ENCODE measurements at places on chromosomes 7 and 10. TPM values are rescaled to one million over a fixed set of nuclear protein-coding genes. Genes with fewer than 3 reads are reported as not detected.

GRCh38 chr7:75534727-75535307, 42.7 kb downstream of the SPDYE5 start:
- H3K4me3 ChIP-seq = no peak overlapping the region
- peaks cover 6% of the 10 kb centered on the region for H3K4me1 ChIP-seq
- H3K27me3 ChIP-seq = no peaks in the 10 kb centered on the region
- H3K36me3 ChIP-seq = no peaks in the 10 kb centered on the region

The PAX4 gene
- not detected for total RNA-seq

The VAX1 gene
- not detected for total RNA-seq

DNA sequence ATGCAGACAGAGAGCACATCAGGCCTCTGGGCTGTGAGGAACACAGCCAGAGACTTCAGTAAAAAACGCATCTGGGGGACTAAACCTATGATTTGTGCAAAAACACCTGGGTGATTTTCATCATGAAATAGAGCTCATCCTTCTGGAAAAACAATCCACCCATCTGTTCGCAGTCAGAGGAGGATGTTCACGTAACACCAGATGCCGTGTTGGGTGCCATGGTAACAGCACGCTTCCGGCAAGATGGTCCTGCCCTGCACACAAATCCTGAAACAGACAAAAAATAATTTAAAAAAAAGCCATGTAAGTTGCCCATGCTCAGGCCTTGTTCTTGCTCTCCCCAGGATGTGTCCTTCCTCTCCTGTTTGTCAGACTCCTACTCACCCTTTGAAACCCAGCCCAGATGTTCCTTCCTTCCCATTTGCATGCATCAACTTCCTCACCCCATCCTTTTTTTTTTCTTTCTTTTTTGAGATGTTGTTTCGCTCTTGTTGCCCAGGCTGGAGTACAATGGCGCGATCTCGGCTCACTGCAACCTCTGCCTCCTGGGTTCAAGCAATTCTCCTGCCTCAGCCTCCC, 28.3 kb upstream of the GNA12 start:
- DNase-seq = no peak
- no peaks in the 10 kb centered on the region for H3K27me3 ChIP-seq
- H3K4me1 ChIP-seq = peaks cover 39% of the 10 kb centered on the region
- no peak overlapping the region for H3K27ac ChIP-seq

DNA sequence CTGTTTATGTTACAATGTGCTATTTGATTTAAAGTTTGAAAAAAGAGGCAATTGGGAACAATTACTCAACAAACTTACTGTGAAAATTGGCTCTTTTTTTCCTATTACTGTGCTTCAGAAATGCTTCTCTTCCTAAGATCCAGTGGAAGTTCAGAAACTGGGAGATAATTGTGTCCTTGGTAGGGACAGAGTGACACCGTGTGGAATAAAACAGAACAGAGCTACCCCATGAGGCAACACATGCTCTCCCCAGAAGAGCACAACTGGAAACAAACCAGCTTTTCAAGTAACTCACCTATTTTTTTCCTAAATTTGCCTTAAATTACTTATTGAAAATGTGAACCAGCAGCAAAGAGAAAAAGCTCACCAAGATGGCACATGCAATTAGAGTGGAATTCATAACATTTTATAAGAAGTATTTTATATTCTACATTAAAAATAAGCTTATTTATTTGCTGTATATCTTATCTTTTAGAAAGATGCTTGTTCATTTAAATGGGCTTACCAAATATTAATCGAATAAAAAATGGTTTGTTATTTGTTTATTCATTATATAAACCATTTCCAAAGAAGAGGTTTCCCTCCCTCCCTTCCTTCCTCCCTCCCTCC, 346.1 kb upstream of the ANKRD30A start:
- H3K27ac ChIP-seq = no peak overlapping the region
- no peaks in the 10 kb centered on the region for H3K36me3 ChIP-seq
- no peaks in the 10 kb centered on the region for H3K27me3 ChIP-seq
- H3K4me3 ChIP-seq = no peak overlapping the region
- no peaks in the 10 kb centered on the region for H3K4me1 ChIP-seq

The BLNK gene
- not detected for total RNA-seq

DNA sequence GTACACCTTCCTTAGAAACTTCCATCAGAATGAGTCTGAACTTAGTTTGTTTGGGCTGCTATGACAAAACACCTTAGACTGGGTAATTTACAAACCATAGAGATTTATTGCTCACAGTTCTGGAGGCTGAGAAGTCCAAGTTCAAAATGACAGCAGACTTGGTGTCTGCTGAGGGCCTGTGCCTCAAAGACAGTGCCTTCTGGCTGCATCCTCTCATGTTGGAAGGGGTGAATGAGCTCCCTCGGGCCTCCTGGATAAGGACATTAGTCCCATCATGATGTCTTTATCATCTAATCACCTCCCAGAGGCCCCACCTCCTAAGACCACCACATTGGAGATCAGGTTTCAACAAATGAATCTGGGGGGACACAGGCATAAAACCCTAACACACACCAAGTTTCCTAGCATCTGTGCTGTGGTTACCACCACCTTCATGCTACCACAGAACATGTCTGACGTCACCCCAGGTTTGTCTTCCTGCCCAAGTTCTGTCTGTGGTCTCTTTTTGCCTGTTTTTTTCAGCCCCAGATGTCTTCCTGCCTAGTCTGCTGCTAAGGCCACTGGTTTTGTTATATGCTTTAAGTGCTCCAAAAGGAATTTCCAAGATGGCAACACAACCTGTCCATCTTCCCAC, 150.9 kb upstream of the COBL start:
- peaks cover 14% of the 10 kb centered on the region for H3K27me3 ChIP-seq
- no peaks in the 10 kb centered on the region for H3K36me3 ChIP-seq
- H3K4me1 ChIP-seq = peaks cover 5% of the 10 kb centered on the region
- no peak for DNase-seq

- no peak overlapping the region for H3K27ac ChIP-seq
- no peak overlapping the region for H3K4me3 ChIP-seq
- no peaks in the 10 kb centered on the region for H3K4me1 ChIP-seq
- peaks cover 11% of the 10 kb centered on the region for H3K27me3 ChIP-seq
- DNase-seq = no peak
These were observed 160.8 kb downstream of the LRMDA start for GRCh38 chr10:75592151-75592787.

The CCDC172 gene
- not detected for total RNA-seq

DNA sequence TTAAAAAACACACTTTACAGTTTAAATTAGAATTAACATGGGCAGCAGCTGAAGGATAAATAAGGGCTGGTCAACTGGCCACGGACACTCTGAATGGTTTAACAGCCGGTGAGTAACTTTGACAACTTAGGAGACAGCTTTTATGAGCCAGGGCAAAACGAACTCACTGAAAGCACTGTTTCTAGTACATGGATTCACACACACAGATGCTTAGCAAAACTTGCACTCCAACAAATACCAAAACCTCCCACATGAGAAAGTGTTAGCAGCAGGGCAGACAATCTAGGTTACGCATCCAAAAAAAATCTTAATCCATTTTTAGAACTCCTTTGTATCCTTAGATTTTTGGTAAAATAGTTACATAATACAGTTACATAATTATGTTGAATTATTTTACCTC, 486.4 kb downstream of the PHTF2 start:
- no peaks in the 10 kb centered on the region for H3K36me3 ChIP-seq
- no peak overlapping the region for H3K4me3 ChIP-seq
- no peak overlapping the region for H3K27ac ChIP-seq

The SPDYE8 gene
- total RNA-seq = not detected

The CDHR1 gene
- total RNA-seq = 0.75 TPM

The PHKG1 gene
- 3.0 TPM for total RNA-seq

The COL26A1 gene
- total RNA-seq = not detected

DNA sequence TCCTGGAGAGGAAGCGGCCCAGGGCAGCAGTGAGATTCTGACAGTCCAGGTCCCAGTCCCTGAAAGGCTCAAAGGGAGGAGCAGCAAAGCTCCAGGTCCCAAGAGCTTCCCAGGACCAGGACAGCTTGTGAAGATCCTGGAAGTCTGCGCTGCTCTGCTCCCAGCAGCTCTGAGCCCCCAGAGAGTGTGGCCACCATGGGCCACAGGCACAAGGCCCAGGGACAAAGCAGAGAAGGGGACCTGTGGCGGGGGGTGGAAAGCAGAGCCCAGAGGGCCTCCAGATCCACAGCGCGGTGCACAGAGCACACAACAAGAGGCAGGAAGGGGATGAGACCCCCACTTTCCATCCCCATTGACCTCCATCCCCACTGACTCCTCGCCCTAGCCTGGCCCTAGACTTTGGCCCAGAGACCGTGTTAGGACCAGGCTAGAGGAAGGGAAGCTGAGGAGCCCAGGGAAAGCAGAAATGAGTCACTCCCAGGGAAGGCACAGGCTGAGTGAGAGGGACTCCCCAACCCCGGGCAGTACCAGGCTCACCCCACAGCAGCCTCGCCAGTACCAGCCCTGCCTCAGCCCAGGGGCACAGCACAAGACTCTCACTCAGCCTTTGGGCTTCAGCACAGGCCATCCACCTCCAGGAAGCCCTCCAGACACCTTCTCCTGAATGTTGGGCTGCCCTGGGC, 75.5 kb downstream of the GRID1 start:
- DNase-seq = no peak
- no peak overlapping the region for H3K4me3 ChIP-seq
- H3K36me3 ChIP-seq = no peaks in the 10 kb centered on the region
- H3K4me1 ChIP-seq = no peaks in the 10 kb centered on the region
- no peak overlapping the region for H3K27ac ChIP-seq

- H3K27ac ChIP-seq = no peak overlapping the region
- H3K36me3 ChIP-seq = no peaks in the 10 kb centered on the region
- no peak for DNase-seq
- no peaks in the 10 kb centered on the region for H3K27me3 ChIP-seq
- H3K4me1 ChIP-seq = no peaks in the 10 kb centered on the region
These were observed 309.2 kb downstream of the GFRA1 start for GRCh38 chr10:115963848-115964247.

- H3K27me3 ChIP-seq = peaks cover 20% of the 10 kb centered on the region
- no peaks in the 10 kb centered on the region for H3K36me3 ChIP-seq
These were observed 81.6 kb downstream of the EVX1 start for GRCh38 chr7:27324246-27324645.

The SEMA3E gene
- not detected for total RNA-seq

DNA sequence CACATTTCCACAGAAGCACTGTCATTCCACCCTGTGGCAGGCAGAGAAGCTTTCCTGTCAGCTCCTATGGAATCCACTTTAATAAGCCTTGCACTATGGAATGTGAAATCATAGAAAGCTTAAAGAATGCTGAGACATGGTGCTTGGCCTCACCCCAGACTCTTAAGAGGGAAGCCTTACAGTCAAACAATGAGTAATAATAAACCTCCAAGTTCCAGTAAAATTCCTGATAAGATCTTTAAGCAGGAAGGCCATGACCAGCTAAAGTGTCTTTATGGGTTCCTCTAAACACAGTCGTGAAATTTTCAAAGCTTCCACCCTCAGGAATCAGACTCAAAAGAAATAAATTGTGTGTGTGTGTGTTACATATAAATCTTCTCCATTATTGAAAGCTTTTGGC, 11.9 kb upstream of the TEX36 start:
- H3K27me3 ChIP-seq = peaks cover 4% of the 10 kb centered on the region
- no peak overlapping the region for H3K4me3 ChIP-seq
- no peak overlapping the region for H3K27ac ChIP-seq
- no peaks in the 10 kb centered on the region for H3K36me3 ChIP-seq
- H3K4me1 ChIP-seq = no peaks in the 10 kb centered on the region

GRCh38 chr7:155490697-155491628, 33.0 kb downstream of the EN2 start:
- H3K36me3 ChIP-seq = no peaks in the 10 kb centered on the region
- H3K4me3 ChIP-seq = peak overlapping the region; percentile 52
- peak; percentile 56 for DNase-seq
- no peak overlapping the region for H3K27ac ChIP-seq
- peaks cover 29% of the 10 kb centered on the region for H3K27me3 ChIP-seq

The SLC29A4 gene
- total RNA-seq = 0.56 TPM

- peak overlapping the region; percentile 12 for H3K4me3 ChIP-seq
- no peak overlapping the region for H3K27ac ChIP-seq
- no peaks in the 10 kb centered on the region for H3K36me3 ChIP-seq
These were observed 56.4 kb upstream of the GNAI1 start for GRCh38 chr7:80078159-80078731.

GRCh38 chr10:108544500-108545120, 1378.7 kb downstream of the XPNPEP1 start:
- no peak overlapping the region for H3K27ac ChIP-seq
- no peaks in the 10 kb centered on the region for H3K27me3 ChIP-seq
- H3K36me3 ChIP-seq = no peaks in the 10 kb centered on the region
- DNase-seq = peak; percentile 35
- H3K4me1 ChIP-seq = no peaks in the 10 kb centered on the region
- no peak overlapping the region for H3K4me3 ChIP-seq

DNA sequence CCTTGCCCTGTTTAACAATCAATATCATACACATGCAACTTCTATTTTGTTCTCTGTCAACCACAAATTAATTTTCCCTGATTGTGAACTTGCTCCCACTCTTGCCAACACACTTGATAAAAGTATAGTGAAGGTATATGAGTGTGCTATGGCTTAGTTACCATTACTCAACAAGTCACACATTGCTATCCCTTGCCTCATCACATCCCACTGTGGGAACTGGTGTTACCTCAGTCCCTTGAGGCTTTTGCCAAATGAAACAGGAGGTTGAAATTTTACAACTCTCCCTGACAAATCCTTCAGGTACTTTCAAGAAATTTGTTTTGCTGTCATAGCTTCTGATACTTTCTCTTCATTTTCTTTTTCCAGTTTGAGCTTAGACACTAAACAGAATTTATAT, 472.5 kb upstream of the SEMA3D start:
- no peak overlapping the region for H3K4me3 ChIP-seq
- no peak for DNase-seq
- no peaks in the 10 kb centered on the region for H3K36me3 ChIP-seq

The C10orf105 gene
- total RNA-seq = 0.76 TPM

The CDC14C gene
- not detected for total RNA-seq

The ZPBP gene
- not detected for total RNA-seq

DNA sequence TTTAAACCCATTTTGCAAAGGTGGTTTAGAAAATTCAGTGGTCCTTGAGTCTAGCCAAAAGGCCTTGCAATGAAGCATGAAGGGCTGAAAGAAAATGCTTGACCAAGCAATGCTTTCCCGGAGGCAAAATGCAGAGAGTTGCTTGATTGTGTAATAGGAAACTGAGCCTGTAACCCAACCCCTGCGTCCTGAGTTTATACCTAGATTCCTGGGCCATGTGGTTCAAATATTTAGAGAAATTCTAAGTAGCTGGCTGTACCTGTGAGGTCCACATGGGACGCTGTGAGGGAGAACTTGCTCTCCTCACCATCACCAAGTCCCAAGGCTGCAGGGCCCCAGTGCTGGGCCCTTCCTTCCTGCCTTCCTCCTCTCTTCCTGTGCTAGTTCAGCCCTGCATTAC, 45.7 kb downstream of the CXCL12 start:
- no peak overlapping the region for H3K4me3 ChIP-seq
- no peaks in the 10 kb centered on the region for H3K4me1 ChIP-seq
- H3K27me3 ChIP-seq = peaks cover 4% of the 10 kb centered on the region

DNA sequence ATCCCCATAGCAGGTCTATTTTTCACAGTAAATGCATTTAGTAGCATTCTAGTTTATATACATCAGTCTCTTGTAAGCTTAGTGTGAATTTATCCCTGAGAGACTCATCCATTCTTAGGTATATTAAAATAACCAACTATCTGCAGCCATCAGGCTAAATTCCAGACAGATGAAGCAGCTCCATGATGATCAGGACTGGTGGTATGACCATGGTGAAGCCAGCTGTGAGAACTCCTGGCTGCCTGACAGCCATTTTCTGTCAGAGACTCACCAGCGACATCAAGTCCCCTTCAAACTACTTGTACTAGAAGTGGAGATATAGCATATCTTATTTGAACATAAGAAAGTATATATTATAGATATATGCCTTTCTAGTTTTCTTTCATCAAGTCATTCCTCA, 70.3 kb upstream of the GSDME start:
- H3K27me3 ChIP-seq = no peaks in the 10 kb centered on the region
- DNase-seq = no peak
- H3K27ac ChIP-seq = no peak overlapping the region
- peaks cover 66% of the 10 kb centered on the region for H3K36me3 ChIP-seq

Data from activated CD4-positive, alpha-beta memory T cell treated with anti-CD3 and anti-CD28 coated beads for 36 hours (primary cell).